Omental fat pad (tissue), 4 donors: ENCODE measurements at places on chromosomes 2 and 18.

DNA sequence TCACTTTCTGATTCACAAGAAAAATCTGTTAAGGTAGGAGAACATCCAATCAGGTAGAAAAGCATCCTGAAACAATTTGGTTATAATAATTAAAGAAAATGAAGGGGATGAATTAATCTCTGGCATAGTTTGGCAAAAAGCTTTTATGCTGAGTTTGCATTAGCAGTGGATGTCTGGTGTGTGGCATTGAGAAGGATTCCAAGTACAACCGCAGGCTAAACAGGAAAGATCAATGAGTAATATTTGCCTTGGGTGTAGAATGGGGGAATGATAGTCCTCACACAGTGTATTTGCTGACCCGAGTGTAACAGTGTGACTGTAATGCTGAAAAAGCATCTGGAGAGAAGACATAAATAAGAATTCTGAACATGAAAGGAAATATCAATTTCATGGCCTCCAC lies 68.3 kb upstream of the SESTD1 start:
- no peak for DNase-seq

- DNase-seq = no peak
These were observed 3.8 kb upstream of the ARHGAP25 start for GRCh38 chr2:68730828-68731227.

DNA sequence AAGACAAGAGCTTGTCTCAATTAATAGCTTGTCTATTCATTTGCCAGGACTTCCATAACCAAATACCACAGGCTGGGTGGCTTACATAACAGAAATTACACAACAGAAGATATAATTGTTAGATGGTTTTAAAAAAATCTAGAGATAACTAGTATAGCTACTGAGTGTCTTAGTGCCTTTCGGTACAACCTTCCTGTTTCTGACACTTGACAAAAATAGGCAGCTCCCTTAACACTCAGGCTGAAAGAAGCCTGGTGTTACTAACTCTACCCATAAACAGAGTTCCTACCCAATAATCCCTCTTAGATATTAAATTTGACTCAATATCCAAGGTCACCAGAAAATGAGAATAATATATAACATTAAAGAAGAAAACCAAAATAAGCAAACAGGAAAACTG lies 129.7 kb downstream of the BARD1 start:
- DNase-seq = no peak

GRCh38 chr2:215711471-215712034 lies 275.7 kb upstream of the FN1 start:
- DNase-seq = no peak

DNA sequence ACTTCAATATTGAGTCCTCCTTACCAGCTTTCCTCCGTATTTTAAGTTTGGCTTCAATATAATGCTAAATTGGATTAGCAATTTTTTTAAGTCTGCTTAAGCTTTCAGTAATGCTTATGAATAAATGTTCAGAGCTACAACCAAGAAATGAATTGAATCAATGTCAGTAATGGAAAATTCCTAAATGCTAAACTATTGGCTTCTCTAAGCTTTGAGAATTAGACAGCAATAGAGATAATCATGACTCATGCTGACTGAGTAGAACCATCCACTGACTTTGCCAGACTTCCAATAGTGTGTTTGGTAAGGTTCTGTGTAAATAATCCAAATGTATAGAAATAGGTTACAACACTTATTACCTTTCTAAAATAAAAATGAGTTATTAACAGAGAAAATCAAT lies 8.9 kb upstream of the PDE1A start:
- DNase-seq = no peak

DNA sequence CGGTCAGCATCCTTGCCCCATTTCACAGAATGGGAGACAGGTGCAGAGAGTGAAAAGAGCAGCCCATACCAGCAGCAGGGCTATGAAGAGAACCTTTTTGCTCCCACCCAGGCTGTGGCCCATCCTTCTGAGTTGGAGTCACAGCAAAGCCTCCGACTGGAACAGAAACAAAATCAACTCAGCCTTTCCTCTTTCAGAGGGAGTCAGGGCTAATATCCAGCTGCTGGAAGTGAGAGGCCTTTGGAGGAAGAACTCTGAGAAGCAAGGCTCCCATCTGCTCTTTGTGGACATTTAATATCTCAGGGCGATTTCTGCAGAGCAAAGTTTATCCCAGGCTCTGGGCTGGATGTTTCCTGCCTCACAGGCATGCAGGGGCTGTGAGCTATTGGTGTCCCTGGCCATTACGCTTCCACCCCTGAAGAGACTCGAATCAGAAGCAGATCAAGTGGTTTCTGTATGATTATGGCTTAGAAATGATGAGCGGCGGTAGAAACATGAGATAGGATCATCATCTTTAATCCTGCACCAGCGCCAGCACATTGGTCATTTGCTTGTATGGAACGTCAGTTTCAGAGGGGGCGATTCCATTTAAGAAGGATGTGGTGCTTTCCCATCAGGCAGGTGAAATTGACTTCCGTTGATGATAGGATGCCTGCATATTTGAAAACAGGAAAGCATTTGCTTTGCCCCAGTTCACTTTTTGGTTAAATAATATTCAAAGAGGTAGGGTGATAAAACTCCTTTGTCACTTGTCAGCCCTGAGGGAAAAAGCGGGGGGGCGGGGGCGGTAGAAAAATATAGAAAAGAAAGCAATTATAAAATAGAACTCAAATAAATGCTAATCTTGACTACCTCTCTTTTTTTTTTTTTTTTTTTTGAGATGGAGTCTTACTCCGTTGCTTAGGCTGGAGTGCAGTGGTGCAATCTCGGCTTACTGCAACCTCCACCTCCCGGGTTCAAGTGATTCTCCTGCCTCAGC lies 152.4 kb downstream of the LRRC30 start:
- no peak for DNase-seq

DNA sequence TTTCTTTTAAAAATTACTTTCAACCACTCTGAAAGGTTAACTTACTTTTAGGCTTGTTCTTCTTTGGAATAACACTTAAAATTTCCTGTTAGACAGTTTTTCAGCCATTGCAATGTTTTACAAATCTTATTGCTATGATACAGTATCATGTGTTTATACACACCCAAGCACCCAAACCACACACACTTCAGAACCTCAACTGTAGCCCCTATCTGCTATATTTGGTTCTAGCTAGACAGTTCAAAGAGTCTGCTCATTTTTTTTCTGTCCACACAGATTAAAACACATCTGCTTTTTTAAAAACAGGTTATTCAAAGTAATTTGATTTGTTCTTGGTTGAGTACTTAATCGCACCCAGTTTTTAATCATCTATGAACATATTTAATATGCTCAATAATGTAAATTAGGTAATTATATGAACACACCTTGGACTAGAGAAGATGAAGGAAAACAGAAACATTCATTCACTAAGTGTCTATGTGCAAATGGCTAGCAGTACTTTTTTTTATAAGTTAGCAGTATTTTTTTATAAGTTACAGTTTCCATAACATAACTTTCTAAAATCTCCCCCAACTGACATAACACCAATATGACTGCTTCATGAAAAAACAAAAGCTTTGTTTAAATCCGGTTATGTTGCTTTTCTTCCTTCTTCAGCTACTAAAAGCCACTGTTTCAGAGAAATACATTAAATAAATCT lies 17.6 kb downstream of the FBXO11 start:
- DNase-seq = no peak

DNA sequence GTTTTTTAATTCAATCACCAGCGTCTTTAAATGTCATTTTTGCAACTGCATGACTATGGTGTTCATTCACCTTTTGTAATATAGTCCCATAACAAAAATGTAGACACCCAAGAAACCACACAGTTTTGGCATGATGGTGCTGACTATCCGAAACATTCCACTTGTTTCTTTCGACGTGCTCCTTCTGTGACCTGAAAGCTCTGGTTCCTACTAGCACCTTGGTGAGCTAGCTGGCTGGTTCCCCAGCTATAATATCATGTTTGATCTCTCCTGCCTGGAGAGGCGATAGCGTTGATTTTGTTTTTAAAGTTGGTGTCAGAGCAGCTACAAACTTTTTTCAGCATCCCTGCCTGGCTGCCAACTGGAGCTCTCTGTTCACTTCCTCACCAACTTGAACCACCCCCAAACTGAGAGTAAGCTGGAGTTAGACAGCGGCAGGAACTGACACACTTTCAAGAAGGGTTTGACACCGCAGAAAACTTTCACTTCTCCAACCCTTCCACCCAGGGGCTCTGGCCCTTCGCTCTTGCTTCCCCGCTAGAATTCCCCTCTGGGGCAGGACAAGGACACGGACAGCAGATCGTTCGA lies 1.1 kb downstream of the ATAD2B start:
- no peak for DNase-seq

DNA sequence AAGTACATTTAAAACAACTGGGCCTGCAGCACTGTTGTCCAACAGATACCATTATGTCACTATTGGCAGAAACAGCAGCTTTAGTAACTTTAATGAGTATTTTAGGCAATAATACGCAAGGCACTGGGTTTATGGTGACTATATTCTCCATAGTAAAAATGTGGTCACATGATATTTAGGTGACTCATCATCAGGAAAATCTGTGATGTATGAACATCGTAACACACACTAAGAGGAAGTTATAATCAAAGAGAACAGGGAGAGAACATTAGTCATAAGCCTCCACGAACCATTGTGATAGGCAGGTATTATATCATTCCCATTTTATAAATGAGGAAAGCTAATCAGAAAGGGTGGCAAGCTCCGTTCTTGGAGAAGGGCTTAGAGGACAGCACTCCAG lies 36.9 kb downstream of the RAPH1 start:
- DNase-seq = no peak

DNA sequence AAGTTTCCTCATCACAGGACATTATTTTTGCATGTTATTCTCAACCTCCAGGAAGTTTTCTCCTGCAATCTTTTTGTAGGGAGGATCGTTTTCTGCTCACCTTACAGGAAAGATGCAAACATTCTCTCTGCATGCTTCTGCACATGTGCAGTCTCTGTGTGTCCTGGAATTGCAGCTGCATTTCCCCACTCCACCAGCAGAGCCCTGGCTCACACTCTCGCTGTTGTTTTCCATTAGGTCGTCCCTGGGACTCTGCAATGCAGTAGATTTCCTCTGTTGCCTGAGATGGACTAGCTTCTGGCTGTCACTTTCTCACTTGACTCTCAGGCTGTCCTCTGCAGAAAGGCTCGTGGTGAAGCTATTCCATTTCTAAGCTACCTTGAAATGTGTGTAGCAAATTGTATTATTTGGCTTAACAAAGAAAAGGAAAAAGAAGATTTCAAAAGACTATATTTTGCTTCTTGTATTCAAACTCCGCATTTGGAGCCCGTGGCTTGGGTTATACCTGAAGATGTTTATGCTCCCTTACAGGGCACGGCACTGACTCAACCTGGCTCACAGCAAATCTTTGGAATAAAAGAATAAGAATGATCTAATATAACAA lies 346.7 kb downstream of the RAD51AP2 start:
- no peak for DNase-seq

DNA sequence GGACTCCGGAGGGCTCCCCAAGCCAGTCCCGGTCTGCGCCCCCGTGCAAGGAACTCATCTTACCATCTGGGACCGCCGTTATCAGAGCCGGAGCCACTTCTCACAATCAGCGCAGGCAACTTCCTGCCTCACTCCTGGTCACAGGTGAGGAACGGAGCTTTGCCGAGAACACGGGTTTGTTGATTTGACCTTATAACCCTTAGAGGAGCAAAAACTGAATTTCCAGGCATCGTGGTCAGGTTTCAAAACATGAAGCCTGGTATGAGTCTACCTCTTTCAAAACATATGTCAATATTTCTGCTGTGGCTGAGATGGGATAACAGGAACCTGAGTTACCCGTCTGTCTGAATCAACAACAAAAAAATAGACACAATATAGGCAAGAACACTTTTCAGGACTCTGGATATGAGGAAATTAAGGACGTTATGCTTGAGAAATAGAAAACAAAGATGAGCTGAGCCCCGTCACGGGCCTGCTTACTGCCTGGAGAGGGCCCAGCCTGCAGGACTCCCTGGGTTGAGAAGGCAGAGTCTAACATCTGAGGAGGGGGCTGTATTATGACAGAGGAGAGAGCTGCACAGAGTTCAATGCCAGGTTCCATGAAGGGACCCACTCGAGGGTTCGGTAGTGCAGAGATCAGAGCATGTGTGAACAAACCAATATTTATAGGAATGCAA lies 148.7 kb downstream of the NDUFA10 start:
- no peak for DNase-seq

GRCh38 chr18:51251625-51252024 lies 54.1 kb upstream of the MEX3C start:
- DNase-seq = no peak

DNA sequence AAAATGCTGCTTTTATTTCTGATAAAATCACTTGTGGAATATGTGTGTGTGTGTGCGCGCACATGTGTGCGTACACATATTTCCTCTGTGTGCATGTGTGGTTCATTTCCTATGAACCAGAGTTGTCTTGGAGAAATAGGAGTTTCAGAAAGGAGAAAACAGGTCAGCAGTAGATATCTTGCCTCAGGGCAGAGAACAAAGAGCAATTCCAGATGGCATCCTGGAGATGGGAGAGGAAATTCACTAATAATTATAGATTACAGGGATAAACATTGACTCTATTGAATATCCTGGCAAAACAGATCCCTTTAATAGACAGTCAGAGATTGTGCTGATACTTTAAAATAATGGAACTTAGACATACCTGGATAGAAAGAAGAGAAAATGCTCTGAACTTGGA lies 298.0 kb downstream of the TRIB2 start:
- no peak for DNase-seq

DNA sequence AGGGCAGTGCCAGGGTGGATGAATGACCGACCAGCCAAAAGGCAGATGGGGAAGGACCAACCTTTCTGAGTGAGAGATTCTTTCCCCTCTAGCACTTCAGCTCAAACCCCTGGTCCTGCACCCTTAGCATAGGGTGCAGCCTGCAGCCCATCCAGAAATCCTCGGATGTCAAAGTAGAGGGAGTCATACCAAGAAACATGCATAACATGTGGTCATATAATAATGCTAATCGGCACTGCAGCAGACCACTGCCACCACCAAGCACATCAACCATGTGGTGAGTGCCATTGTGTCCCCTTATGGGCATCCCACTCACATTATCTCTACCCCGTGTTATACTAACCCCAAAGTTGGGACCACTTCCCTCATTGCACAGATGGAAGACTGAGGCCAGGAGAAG lies 17.7 kb downstream of the ATOH8 start:
- no peak for DNase-seq

DNA sequence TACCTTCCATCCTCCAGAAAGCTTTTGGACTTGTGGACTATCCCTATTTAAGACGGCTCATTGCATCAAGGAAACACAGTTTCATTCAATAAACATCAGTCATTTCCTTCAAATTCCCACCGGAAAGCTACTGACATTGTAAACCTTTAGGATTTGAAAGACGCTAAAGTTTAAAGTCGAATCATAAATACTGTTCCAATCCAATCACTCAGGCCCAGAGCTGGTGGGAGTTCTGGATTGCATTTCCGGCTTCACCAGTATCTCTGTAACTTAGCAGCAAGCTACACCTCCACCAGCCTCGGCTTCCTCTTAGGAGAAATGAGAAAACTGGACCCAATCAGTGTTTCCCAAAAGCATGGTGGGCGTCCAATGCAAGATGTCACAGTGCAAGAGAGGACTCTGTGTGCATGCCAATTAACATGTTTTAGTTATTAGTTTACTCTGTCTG lies 1.6 kb downstream of the WDFY1 start:
- no peak for DNase-seq
